ENCODE measurements at places on chromosomes 13 and 19. TPM values are rescaled to one million over a fixed set of nuclear protein-coding genes. Genes with fewer than 3 reads are reported as not detected.
A peak's percentile ranks its signal among the peaks of the same experiment; 100 is the strongest.

GRCh38 chr19:16516923-16517610, 20.9 kb downstream of the C19orf44 start:
- no peak for DNase-seq

- DNase-seq = no peak
Observed at GRCh38 chr19:16638666-16639065, 10.7 kb upstream of the MED26 start.

The INTS6 gene
- 26.3 TPM for total RNA-seq

GRCh38 chr19:21611659-21612402, 106.4 kb downstream of the ZNF429 start:
- DNase-seq = no peak

DNA sequence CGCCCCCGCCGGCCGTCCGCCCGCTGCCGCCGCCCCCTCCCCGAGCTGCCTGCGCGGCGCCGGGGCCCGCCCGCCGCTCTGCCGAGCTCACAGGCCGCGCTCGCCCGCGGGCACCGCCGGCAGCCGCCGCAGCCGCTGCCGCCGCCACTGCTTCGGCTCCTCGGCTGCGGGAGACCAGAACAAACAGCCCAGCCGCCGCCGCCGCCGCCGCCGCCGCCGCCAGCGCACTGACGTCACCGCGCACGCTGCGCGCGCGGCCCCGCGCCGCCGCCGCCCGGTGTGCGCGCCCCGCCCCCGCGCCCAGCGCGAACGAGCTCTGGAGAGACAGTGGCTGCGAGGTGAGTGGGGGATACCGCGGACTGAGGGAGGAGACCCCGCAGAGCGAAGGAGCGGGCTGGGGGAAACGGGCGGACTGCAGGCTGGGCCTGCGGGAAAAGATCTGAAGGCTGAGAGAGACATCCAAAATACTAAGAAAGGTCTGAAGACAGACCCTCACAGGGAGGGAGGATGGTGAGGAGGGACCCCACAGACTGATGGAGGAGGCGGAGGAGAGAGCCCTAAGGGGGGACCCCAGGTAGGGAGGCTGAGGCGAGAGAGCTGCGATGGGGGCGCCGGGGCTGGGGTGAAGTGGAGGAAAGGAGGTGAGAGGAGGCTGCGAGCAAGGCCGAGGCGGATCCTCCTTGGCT, at the start of gene BRD4:
Gene BRD4, minus strand, starts transcription at position 229 of the 686 bp plus-strand sequence. CDS start 59,440 bp downstream, outside the sequence.
- DNase-seq = peak; percentile 78

GRCh38 chr13:60788156-60788829, 391.3 kb downstream of the TDRD3 start:
- DNase-seq = no peak
